ENCODE measurements at places on chromosomes 12 and 14.

DNA sequence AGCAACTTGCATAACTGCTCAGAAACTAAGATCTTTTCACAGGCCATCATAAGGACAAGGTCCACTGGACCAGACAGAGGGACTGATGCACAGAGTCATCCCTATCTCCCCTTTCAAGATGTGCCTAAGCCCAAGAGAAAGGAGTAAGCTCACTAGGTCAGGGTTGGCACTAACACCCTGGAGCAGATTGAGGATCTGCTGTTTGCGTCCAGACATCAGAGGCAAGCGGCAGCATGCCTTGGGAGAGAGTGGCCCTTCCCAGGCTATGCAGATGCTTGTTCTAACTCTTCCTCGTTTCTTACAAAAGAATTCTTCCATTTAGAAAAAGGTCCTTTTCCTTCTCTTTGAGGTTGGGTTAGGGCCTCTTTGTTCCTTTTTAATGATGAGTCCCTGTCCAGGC is 187.2 kb downstream of the KCNA5 start:
- DNase-seq = no peak

GRCh38 chr12:8637666-8638065 is 25.0 kb downstream of the MFAP5 start:
- DNase-seq = no peak

DNA sequence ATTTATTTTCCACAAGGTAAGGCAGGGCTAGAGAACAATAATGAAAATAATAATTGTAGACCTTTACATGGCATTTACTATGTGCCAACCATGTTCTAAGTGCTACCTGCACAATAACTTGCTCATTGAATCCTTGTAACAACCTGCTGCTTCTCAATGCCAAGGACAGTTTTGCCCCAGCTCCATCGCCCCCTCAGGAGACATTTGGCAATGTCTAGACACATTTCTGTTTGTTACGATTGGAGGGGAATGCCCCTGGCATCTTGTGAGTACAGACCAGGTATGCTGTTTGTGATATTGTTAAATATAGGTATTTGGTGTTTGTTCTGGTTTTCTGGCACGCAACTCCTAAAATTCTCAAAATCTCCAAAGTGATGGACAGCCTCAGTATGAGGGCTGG is 8.1 kb upstream of the ATXN2 start:
- no peak for DNase-seq

DNA sequence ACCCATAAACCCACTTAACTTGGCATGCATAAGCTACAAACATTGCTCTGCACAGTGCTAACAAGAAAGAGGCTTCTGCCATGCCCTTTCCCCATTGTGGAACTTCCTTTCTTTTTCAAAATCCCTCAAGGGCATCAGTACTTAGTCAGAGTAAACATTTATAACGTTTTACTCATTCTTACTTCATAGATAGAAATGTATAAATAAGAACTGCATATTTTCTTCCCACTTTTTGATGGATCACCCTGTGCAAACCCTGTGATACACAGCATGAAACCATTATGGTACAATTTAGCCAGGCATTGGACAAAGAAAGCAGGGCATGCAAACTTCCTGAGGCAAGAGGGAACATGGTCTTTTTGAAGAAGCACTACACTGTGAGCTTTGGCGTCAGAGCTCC is 113.8 kb upstream of the FOXG1 start:
- no peak for DNase-seq

GRCh38 chr12:130970165-130970907 is 16.6 kb downstream of the ADGRD1 start:
- no peak for DNase-seq

GRCh38 chr14:103542605-103543088 is 13.7 kb downstream of the TRMT61A start:
- no peak for DNase-seq

DNA sequence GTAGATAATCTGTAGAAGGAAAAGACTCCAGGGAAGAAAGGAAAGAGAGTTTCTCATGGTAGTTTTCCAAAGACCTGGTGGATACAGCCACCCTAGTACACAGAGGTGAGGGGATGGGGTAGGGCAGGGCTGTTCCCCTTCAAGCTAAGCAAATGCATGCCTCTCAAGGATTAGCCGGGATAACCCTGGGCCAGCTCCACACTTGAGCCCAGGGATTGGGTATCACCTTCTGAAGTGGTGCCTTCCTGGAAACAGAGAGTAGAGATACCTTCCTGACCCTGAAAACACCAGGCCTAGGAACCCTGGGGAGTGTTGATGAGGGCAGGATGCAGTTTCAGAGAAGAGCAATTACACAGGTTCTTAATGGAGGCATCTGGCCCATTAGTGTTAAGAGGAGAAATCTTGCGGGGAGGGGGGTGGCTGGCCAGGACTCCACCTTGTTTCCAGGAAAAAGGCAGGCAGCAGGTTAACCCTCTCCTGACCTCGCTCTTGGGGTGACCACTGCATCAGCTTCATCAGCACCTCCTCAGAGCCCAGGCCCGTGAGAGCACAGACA is 106.9 kb upstream of the TMEM233 start:
- no peak for DNase-seq

DNA sequence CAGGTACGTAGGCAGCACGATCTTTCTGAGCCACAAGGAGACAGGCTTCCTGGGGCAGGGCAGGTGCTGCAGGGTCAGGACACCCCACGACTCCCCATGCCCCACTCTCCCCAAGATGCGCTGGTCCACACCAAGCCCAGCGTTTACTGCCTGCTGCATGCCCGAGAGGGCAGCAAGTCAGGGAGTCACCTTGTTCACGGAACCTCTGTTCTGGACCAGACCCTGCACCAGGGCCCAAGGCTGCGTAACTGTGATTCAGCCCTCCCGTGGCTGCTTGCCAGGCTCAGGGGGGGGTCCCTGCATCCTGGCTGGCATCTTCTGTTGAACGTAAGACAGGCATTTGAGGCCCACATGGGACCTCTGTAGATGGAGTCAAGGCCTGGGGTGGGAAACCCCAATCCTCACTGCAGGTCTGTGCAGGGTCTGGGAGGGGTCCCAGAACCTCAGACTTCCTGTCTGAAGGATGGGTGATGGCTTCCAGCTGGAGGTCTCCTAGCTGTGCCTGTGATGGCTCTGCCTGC is 228.6 kb upstream of the RTL1 start:
- DNase-seq = no peak

- peak; percentile 52 for DNase-seq
Observed at GRCh38 chr14:103194256-103195045, 71.2 kb downstream of the TNFAIP2 start.

GRCh38 chr14:37195327-37195726 is 2.4 kb upstream of the MIPOL1 start:
- DNase-seq = no peak

- no peak for DNase-seq
Observed at GRCh38 chr12:47808050-47808449, 11.7 kb downstream of the HDAC7 start.
